Progenitor cell of endocrine pancreas (in vitro differentiated cells): ENCODE measurements at places on chromosomes 11 and 22. TPM values are rescaled to one million over a fixed set of nuclear protein-coding genes. Genes with fewer than 3 reads are reported as not detected.

RIN1 gene
- 1.5 and 2.3 TPM in 2 replicates for total RNA-seq

TSGA10IP gene
- total RNA-seq = not detected in 2 replicates

PGA3 gene
- not detected in 2 replicates for total RNA-seq

SPTBN2 gene
- 54.0 and 55.0 TPM in 2 replicates for total RNA-seq

ARHGAP8 gene
- 100 and 105 TPM in 2 replicates for total RNA-seq

AQP11 gene
- 2.2 and 2.3 TPM in 2 replicates for total RNA-seq

ARHGEF17 gene
- total RNA-seq = 71.4 and 77.0 TPM in 2 replicates

ARFIP2 gene
- 77.0 and 78.1 TPM in 2 replicates for total RNA-seq
